ENCODE measurements at places on chromosomes 3 and 15. TPM values are rescaled to one million over a fixed set of nuclear protein-coding genes. Genes with fewer than 3 reads are reported as not detected.

Gene GHSR
- not detected for total RNA-seq

Gene C3orf22
- total RNA-seq: not detected

Gene PPM1M
- 14.8 TPM for total RNA-seq

Gene CLDN18
- not detected for total RNA-seq

Gene NR2F2
- total RNA-seq: 36.9 TPM

Gene CCDC191
- total RNA-seq: 2.6 TPM

Gene RHCG
- total RNA-seq: not detected

Gene SEMA7A
- 0.76 TPM for total RNA-seq

Gene ANKUB1
- not detected for total RNA-seq

Gene BCL2A1
- 1.4 TPM for total RNA-seq

Data from vein endothelial cell (primary cell).